ENCODE measurements at places on chromosomes 12 and 14.

DNA sequence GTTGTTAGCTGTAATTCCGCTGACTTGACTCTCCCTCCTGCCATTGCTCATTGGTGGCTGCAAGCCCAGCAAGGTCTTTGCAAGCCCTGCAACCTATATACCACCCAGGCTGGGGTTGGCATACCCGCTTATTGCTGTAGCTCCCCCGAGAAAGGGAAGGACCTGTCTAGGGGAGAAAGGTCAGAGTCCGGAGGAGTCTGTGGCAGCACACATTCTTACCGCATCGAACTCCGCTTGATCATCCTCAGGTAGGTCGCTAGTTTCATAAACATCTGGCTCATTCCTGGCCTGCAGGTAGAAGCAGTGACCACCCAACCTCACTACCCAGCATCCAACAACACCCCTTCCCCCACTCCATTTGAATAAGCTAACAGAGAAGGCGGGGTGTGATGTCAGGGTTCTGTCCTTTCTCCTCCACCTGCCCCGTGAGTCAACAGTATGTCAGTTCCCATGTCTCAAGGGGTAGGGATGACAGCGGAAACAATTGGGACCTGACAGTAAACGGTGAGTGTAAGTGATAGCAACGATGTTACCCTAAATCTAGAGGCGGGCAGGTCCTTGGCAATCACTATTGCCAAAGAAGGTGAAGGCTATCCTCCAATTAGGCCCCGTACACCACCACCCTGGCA, 1.1 kb downstream of the DCTN2 start:
- DNase-seq = no peak

GRCh38 chr12:105198961-105199360, 37.0 kb downstream of the APPL2 start:
- DNase-seq = no peak

DNA sequence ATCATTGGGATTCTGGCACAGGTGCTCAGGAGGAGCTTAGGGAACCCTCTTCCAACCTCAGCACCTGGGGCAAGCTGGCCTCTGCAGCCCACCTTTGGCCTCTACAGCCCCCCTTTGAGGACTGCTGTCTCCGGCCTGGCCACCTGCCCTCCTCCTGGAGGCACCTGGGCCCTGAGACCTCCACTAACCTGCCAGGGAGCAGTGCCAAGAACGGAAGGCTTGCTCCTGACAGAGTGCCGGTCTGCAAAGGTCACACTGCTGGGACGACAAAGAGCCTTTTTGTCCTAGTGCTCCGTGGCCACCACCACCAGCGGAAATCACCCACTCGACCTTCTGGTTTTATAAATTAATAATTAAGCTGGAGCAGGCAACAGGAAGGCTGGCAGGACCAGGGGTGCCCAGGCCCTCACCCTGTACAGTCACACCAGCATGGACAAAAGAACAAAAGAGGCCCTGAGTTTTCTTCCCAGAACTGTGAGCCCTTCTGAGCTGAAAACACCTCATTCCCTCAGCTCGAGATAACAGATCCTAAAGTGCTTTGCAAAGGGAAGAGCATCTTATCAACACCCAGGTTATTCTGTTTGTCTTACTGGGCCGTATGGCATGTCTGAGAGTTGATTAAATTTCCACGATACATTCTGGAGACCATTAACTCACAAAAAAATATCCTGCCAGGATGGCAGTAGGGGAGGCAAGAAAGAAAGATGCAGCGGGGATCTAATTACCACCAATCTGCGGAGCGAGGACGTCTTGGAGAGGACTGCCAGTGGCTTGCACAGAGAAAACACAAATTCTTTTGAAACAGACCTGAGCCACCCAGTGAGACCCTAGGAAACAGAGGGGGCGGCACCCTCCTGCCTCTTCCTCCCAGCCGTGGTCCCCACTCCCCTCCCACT, 8.2 kb downstream of the TESC start:
- DNase-seq = no peak

DNA sequence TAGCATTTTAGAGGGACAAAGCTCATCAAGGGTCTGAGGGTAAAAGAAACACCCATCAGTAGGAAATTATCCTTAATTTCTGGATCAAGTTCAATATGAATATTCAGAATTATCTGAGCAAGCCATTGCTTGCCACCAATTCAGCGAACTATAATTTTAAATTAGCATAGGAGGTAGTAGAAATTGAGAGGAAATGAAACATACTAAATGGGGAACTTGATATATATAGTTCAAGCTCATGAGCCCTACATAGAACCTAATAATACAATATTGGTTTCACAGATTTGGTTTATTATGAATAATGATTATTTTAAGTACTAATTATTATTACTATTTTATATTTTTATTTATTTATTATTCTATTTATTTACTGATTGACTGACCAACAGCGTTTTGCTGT, 42.1 kb upstream of the GXYLT1 start:
- DNase-seq = no peak

DNA sequence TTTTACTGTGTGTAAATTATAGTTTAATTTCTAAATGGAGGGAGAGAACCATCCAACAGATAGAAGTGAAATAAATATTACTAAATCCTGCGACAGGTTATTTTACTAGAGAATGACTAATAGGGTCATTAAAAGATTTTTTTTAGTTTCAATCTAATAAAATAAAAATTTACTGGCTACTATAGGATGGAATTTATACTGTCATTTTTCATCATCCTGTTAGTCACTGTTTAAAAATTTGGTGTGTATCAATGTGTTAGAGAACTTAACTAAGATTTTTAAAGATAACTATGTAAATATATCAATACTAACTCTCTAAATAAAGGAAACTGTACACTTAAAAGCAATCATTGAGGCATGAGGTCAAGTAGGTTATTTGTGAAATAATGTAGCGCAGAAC, 41.1 kb upstream of the CDKN3 start:
- no peak for DNase-seq

GRCh38 chr12:5034603-5035002, 9.1 kb upstream of the KCNA5 start:
- DNase-seq = no peak

GRCh38 chr14:99329711-99330315, 57.8 kb upstream of the BCL11B start:
- no peak for DNase-seq

GRCh38 chr12:111780615-111781014, 13.9 kb downstream of the ALDH2 start:
- DNase-seq = no peak

GRCh38 chr14:64706119-64706592, 1.9 kb downstream of the PLEKHG3 start:
- no peak for DNase-seq

DNA sequence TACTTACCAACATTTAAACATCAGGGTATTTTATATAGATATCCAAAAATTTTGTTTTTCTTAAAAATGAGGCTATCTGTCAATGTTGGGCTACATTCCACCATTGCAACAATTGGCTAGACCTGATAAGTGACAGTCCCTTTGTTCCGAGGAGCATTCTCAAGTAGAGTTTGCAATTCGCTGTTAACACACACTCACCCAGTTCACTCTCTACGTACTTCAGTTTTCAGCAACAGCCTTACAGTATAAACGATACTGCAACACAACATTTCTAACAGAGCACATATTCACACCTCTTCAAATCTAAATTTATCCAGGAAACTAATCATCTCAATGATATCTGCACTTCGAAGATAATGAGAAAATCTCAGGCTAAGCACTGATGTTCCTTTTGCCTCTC, 393.5 kb downstream of the NAV3 start:
- DNase-seq = no peak

- no peak for DNase-seq
Observed at GRCh38 chr14:91752961-91753360, 21.1 kb upstream of the CATSPERB start.

DNA sequence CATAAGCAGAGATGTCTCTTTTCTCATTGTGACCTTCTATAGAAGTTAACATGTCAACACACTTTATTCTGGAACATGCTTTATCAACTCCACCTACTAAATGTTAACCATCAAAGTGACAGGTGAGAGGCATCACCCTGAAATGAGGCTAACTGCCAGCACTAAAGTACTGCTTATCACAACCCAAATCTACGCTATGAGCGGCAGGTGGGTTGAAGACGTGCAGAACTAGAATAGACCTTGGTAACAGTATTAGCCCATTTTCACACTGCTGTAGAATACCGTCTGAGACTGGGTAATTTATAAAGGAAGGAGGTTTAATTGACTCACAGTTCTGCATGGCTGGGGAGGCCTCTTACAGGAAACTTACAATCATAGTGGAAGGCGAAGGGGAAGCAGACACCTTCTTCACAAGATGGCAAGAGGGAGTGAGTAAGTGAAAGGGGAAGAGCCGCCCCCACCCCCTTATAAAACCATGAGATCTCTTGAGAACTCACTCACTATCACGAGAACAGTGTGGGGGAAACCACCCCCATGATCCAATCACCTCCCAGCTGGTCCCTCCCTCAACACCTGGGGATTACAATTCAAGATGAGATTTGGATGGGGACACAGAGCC, 359.0 kb downstream of the SEC23A start:
- DNase-seq = no peak

DNA sequence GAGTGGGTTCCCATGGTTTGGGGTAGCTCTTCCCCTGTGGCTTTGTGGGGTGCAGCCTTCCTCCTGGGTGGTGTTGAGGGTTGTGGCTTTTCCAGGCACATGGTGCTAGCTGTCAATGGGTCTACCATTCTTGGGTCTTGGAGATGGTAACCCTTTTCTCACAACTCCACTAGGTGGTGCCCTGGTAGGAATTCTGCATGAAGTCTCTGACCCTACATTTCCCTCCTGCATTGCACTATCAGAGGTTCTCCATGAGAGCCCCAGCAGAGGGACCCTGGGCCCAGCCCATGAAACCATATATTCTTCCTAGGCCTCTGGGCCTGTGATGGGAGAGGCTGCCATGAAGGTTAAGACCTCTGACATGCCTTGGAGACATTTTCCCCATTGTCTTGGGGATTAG, 1093.3 kb downstream of the SLC16A7 start:
- DNase-seq = no peak

DNA sequence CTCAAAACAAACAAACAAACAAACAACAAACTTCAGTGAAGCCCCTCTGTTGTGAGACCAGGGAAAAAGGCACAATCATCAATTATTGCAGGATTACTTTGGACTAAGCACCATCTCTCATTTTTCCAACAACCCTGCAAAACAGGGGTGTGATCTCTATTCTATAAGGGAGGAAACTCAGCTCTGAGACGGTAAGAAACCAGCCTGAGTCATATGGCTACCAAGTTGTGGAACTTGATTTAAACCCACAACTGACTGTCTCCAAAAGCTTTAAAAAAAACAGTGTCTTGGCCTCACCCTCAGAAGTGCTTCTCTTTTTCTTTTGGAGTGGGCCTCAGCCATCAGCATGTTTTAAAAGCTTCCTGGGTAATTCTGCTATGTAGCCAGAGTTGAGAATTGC, 49.8 kb downstream of the RIN3 start:
- DNase-seq = no peak

GRCh38 chr14:69038455-69039287, 59.6 kb upstream of the ACTN1 start:
- DNase-seq = no peak

DNA sequence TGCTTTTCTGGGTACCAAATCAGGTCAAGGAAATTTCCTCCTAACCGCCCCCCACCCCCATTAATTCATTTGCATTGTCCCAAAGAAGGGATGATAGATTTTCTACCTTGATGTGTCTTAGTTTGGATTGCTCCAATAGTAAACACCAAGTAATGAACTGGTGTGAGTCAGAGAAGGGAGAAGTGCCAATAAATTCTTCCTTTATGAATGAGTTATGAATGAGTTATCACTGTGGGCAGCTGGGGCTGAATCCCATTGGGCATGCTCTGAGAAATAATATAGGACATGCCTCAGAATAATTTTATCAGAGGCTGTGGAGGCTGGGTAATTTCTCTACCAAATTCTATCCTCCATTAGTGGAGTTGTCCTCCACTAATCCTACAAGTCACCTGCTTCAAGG, 277.9 kb upstream of the FLRT2 start:
- DNase-seq = no peak

DNA sequence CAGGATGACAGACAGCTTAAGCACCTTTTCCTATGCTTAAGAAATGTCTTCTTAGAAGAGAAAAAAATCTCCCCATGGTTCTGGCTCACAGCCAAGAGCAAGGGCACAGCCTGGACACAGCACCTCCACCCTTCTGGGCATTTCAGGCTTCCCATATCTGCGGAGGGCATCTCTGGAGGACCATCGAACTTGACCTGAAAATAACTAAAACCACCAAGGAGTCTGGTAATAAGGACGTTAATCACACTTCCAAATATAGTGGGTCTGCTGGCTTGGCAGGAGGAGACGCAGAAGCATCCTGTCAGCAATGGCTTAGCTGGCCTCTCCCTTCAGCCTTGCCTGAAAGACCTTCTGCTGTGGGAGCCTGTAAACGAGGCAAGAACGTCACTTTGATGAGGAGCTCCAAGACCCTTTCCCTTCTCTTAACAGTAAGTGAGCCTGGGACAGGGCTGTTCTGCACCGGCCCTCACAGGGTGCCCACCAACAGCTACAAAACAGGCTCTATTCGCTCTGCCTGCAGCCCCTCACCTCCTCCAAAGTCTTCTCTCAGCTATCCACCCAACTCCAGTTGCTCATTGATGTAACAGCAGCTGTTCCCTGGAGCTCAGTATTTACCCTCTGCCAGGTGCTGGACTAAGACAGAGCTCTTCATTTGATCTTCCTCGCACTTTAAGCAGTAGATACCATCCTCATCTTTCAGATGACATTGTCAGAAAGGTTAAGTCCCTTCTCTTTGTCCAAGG, 13.2 kb downstream of the SETD3 start:
- DNase-seq = no peak

- no peak for DNase-seq
Observed at GRCh38 chr12:132188916-132189325, 44.7 kb downstream of the NOC4L start.

DNA sequence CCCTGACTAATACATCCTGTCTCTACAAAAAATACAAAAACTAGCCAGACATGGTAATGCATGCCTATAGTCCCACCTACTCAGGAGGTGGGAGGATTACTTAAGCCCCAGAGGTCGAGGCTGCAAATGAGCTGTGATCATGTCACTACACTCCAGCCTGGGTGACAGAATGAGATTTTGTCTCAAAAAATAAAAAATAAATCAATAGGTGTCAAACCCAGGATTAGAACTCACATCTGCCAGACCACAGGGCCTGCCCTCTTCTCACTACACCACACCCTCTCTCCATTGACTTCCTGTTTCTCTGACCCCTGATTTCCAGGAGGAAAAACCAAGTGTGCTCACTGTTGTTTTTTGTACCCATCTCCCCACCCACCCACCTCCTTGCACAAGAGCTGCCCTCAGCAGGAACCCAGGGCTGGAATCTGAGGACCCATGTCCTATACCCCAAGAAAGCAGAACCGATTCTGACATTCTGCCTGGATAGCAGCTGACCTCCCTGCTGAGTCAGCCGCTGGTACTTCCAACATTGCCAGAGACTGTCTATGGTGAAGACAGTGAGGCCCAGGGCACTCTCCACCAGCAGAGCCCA, 6.2 kb downstream of the CMKLR1 start:
- DNase-seq = peak; percentile 51

Measured in femur (tissue), 1 donor.